Mucosa of descending colon (tissue), 3 donors: ENCODE measurements at places on chromosomes 5 and 9.

GRCh38 chr9:21607576-21607975 lies 125.5 kb upstream of the IFNE start:
- DNase-seq = no peak

DNA sequence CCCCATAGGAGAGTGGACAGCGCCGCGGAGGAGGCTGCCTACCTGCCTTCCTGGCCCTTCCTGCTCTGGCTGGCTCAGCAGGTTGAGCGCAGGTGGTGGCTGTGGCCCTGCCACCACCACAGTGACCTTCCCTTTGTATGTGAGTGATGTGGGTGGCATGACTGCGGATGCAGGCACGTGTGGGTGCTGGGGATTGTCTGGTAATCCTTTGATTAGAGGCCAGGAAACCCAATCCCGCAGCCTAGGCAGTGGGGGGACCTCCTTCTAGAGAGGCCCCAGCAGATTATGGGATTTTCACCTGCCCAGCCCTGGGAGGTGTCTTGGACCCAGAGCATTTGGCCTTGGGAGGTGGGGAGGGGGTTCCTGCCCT lies 16.5 kb downstream of the RXRA start:
- no peak for DNase-seq

DNA sequence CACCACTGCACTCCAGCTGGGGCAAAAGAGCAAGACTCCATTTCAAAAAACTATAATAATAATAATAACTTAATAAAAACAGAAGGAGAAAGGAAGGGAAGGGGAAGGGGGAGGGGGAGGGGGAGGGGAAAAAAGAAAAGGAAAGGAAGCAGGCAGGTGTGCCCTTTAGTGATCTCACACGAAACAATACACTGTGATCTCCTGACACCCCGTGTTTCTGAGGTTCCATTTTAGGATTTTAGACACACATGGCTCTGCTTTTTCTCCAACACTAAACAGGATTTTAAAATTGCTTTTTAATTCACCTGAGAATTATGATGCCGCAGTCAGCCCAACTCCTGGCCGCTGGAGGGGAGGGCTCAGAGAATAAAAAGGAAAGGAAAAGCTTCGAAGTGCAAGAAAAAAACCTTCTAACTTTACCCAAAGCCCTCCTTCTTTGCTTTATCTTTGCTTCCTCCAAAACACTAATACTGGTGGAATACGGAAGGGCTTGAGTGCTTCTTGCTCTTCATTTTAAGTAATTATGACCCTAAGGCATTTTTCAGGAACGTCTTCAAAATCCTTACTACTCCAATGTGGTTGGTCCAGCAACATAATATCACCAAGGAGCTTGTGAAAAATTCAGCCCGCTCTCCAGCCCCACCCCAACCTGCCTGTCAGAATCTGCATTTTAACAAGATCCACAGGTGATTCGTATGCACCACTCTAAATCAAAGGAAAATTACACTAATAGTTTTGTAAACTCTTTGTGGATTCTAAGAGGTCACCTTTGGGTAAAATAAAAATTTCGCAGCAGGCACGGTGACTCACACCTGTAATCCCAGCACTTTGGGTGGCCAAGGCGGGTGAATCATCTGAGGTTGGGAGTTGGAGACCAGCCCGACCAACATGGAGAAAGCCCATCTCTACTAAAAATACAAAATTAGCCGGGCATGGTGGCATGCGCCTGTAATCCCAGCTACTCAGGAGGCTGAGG lies 66.0 kb downstream of the MYO10 start:
- no peak for DNase-seq

- no peak for DNase-seq
Measured at GRCh38 chr9:128148509-128149000, 698 bp upstream of the LCN2 start.

DNA sequence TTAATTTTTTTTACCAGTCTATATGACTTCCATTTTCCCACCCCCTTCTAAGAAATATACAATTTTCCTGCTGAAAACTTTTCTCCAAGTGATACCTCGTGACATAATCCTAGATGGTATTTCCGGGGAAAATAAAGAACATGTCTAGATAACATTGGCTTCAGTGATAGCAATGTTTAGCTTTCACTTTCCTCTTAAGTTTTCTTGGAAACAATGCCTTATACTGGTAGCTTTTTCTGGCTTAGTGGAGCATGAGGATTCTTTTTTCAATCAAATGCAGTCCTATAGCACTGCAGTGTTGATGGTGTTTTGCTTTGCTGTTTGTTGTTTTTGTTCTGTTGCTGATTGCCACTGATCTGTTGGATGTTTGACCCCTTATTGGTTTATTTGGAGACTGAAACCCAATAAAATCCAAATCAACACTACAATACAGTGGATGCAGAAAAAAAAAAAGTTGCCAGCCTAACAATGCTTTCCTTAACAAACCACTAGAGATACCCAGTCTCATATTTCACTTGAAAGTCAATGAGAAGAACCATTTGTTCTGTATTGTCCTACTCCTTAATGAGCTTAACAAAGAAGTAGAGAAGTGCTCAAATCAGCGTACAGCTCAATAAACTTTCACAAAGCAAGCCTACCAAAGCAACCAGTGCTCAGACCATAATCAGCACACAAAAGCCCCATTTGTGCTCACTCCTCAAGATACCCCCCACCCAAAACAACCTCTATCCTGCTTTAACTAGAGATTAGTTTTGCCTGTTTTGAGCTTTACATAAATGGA lies 74.2 kb upstream of the GRAMD2B start:
- no peak for DNase-seq

DNA sequence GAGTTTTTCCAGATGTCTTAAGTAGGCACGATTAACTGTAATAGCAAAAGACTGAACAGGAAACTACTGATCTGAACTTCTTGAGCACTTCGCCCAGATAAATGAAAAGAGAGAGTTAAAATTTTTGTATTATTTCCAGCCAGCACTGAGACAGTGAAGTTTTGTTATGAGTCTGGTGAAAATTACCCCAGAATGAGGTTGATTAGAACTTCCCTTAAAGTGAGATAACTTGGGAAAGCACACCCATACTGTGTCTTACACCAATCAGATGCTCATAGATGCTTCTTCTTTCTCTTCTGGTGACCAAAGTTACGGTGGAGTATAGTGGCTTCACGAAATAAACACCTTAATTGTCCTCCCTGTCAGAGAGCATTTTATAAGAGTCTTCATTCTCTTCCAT lies 131.8 kb upstream of the SLC12A2 start:
- no peak for DNase-seq

DNA sequence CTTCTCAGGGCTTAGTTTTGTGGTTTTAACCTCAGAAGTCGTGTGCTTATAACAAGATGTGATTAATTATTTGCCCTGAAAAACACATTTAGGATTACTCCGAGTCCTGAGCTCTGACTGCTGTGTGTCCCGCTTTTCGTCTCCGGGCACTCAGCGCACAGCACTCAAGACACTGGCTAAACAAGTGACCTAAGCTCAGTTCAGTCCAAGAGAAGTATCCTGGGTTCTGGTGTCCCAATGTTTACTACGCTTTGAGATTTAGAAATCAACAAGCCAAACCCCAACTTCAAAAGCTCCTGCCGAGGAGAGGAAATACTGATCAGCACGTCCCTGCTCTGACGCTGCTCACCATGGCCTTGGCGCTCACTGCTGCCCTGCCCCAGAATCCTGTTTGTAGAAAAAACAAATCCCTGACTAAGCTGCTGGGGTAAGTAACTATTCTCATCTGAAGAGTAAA lies 53.2 kb downstream of the IPPK start:
- DNase-seq = no peak

- no peak for DNase-seq
Measured at GRCh38 chr9:7081065-7081600, 323.4 kb downstream of the KDM4C start.

DNA sequence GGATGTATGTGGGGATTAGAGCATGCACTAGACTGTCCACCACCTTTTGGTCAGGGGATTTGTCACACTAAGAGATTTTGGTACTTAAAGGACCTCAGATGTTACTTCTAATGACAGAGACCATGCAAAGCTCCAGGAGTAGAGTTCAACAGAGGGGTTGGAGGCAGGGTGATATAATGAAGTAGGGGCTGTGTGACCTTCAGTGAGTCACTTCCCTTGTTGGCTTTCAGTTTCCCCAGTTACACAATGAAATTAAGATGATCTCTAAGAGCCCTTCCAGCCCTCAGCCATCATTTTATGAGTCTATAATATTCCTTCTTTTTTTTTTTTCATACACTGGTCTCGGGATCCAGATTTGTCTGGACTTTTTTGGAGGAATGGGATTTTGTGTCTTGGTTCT lies 26.8 kb downstream of the GLRA1 start:
- DNase-seq = no peak

GRCh38 chr5:56130664-56131063 lies 102.5 kb downstream of the ANKRD55 start:
- no peak for DNase-seq

GRCh38 chr5:143119881-143120341 lies 283.6 kb downstream of the NR3C1 start:
- no peak for DNase-seq

DNA sequence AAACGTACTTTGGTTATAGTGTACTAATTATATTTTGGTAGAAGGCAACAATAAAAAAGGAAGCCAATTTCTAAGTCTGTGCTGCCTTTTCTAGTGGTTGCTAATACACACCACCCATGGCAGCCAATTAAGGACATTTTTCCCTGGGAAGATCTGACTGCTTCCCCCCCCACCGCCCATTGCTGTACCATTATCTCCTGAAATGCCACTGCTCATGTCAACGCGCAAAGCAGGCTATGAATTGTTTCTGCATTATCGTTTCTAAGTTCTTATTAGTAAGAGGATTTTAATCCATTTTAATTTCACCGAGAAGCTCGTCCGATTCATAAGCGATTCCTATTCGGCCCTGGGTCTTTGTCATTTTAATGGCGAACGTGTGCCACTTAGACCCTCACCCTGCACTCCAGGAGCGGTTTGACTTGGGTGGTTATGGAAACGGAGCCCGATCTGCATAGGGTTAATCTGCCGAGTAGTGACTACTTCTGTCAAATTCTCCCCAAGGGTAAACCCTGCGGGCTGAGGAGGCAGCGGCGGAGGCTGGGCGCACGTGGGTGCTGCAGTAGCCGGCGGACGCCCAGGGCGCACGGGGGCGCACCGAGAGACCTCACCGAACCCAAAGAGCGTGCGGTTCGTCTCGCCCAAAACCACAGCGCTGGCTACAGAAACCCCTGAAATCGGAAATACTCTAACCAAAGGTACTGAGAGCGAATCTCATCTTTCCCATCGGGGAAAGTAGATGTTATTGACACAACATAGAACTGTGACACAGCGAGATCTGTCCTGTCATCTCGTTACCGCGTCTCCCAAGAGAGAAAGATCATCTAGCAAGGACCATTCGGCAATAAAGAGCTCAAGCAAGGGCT lies 55.8 kb upstream of the SHC3 start:
- no peak for DNase-seq

DNA sequence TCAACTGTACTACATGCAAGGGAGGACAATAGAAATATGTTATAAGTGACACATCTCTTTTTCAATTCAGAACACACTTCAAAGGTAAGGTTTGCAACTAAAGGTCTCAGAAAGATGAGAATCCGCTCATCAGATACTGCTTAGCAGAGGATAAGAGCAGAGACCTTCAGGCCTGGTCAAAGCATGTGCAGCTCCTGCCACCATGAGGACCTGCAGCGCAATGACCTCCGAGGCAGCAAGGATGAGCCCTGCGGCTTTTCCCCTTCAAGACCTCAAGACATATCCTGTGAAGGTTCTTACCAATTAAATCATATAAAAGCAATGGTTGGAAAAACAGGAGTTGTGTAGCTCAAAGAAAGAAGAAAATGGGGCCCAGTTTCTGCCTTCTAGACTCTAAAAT lies 135.8 kb downstream of the TRIM36 start:
- peak; percentile 2 for DNase-seq

DNA sequence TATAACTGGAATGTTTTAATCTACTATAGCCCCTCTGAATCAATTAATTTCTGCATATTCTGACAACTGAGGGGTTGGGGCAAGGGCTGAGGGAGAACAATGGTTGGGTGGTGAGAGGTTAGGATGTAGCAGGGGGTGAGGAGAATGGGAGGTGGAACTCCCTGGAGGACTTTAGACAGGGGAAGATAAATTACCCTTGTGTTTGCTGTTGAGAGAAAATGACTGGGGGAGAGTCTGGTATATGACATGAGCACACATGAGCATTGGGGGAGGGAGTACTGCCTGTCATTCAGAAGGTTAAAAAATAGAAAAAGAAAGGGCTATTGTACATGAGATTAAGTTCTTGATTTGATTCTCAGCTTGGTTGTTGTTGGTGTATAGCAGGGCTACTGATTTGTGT lies 37.2 kb upstream of the PAPPA start:
- no peak for DNase-seq

DNA sequence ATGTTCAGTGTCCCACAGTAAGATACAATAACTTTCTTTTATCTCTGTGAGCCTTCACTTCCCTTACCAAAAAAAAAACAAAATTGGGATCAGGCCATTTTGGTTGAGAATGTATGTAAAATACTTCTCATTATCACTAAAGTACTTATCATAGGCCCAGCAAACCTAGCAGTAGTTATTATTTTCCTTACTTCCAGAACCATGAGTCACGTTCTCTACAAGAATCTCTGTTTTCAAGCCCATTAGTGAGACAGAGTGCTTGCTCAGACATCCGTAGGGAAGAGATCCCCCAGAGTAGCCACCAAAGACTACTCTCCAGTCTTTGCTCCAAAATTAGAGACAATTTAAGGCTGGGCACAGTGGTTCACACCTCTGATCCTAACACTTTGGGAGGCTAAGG lies 103.9 kb upstream of the NR5A1 start:
- no peak for DNase-seq

DNA sequence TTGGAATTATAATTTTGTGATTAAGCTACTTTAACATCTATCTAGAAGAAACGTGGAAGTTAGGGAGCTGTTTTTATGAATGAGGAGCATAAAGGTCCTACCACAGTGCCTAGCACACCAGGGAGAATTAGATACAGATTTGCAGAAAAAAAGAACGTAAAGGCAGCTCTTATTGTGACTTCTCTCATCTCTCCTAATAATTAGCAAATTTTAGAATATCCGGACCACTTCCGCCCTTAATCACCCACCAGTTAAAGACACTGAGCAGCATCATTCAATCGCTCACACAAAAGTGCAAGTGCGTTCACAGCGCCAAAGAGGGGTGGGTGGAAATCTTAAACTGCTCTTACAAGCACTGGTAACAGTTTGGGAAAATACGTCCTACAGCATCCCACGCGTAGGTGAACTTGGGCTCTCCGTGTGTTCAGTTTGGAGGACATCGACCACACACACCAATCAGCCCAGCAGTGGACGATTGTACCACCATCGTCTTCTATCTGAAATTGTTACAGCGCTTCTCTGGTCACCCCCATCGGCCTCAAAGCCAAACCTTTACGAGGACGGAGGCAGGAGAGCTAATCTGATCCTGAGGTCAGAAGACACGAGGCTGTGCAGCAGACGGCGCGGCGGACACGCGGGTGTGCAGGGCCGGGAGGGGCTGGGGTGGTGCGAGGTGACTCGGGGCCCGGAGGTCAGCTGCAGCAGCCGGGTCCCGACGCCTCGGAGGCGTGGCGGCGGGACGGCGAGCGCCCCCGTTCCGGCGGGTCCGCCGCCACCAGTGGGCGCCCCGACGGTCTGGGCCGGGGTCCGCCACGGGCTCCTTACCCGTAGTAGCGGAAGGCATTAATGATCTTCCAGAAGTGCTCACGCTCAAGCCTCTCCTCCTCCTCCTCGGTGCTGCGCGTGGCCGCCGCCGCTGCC lies 646 bp downstream of the CARNMT1 start:
- DNase-seq = peak; percentile 87

GRCh38 chr9:134171316-134172197 lies 7.2 kb upstream of the RNU6ATAC start:
- DNase-seq = no peak
